ENCODE measurements at places on chromosomes 12 and 14.

GRCh38 chr12:62379026-62379722 is 87.5 kb upstream of the MON2 start:
- DNase-seq = no peak

DNA sequence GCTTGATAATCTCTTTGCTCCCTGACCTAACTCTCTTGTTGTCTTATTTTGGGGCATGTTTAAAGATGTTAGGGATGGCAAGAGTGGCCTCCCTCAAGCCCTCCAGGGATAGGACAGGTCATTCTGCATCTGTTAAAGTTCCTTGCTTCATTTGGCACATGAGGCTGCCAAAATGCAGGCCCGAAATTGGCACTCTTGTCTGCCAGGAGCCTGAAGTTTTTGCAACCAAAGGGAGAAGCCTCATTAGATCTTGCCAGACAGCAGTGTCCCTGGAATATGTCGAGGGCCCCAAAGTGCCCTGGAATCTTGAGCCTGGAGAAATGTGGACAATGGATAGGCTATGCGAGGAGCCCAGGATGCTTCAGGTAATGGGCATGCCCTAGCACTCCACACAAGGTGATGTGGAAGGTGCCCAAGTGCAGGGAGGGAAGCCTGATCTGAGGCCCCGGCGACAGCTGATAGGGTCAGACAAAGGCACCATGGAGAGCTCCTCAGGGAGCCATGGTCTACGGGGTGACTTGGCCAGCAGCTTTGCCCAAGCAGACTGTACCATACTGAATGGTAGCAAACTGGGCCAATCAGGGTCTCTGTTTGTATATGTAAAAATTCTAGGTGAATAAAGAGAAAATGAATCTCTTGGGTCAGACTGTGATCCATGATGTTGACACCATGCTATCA is 173.0 kb upstream of the WSCD2 start:
- DNase-seq = no peak

GRCh38 chr12:30977124-30977523 is 50.6 kb downstream of the TSPAN11 start:
- DNase-seq = no peak

DNA sequence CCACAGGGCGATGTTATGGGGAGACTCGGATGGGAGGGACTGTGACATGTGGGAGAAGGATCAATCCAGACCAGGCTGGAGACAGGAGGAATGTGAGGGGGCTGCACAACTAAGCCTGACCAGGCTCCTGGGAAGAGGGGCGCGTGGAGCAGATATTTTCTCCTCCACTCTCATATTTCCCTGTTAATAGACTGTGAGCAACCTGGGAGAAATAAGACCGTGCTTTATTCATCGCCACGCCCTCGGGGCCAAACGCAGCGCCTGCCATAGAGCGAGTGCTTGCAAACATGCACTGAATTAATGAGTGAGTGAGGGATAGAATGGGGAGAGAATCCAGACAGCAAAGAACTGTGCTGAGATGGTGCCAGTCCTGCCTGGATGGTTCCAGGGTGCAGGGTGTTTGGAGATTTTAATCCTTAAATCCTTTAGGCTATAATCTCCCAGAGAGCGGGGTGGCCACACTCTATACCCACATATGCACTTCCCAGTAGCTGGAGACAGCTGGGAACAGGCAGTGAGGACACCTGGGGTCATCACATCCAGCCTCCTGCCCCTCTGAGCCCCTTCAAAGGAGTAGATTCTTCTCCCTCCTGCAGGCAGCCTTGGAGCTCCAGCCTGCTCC is 13.6 kb upstream of the FAIM2 start:
- no peak for DNase-seq

- DNase-seq = no peak
Measured at GRCh38 chr12:26153421-26154154, 28.8 kb upstream of the BHLHE41 start.

GRCh38 chr12:130968611-130969010 is 14.9 kb downstream of the ADGRD1 start:
- DNase-seq = no peak

DNA sequence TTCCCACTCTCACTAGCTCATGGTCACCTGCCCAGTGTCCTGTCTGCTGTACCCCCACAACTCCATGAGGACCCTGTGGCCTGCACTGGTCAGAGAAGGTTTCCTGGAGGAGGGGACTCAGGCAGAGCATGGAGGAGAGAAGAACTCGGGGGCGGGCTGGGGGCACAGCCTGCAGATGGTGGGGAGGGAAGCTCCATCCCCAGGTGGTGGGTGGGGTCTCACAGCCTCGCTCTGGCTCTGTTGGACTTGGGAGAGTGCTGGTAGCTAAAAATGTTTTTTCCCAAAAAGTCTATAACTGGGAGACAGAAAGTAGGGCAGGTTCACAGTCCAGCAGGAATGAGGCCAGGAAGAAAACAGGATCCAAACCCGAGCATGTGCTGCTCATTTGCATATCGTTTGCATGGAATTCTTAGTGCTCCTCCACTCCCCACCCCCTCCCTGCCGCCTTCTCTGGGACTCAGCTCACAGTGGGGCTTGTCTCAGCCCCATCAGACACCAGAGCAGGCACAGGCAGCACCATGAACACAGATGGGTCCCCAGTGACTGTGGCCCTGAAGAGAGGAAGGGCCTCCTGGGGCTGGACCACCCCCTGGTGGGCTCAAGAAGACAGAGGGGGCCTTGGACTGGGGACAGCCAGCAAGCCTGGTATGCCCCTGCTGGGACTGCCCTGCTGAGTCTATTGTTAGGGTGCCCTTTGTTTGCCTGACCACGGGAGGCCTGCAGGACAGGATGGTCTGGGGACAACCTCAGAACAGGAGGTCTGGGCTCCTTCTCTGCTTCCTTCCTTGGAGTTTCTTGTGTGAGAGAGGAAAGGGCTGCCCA is 67.0 kb upstream of the SFSWAP start:
- DNase-seq = no peak

GRCh38 chr14:69240527-69241173 is 19.3 kb upstream of the GALNT16 start:
- DNase-seq = no peak

- no peak for DNase-seq
Measured at GRCh38 chr14:54108481-54109471, 152.2 kb upstream of the BMP4 start.

DNA sequence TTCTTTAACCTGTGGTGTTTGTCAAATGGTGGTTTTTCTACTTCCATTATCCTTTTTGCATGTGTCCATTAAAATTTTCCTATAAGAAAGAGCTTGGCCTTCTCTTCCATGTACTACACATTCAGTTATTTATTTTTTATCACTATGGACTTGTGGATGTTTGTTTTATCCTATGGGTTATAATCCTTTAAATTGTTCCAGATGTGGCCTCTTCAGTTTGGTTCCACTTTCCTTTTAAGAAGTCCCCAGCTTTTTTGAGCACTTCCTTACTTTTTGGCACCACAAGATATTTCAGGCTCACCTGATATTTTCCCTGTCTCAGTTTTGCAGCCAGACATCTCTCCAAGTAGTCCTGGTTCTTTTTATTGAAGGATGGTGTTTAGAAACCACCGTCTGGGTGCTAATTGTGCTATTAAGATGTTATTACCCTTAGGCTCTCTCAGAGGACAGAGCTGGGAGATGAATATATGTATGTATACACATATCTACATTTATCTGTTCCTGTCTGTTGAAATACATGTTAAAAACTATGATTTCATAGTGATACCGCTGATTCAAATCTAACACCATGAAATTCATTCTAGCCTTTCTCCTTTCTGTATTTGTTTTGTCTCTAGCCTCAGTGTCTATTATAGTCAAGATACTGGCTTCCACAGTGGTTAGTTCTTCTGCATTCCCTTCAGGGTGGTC is 408.5 kb upstream of the RGS6 start:
- no peak for DNase-seq

- DNase-seq = no peak
Measured at GRCh38 chr12:77124767-77125166, 59.4 kb upstream of the E2F7 start.

GRCh38 chr12:40192704-40193255 is 32.0 kb upstream of the LRRK2 start:
- DNase-seq = no peak

DNA sequence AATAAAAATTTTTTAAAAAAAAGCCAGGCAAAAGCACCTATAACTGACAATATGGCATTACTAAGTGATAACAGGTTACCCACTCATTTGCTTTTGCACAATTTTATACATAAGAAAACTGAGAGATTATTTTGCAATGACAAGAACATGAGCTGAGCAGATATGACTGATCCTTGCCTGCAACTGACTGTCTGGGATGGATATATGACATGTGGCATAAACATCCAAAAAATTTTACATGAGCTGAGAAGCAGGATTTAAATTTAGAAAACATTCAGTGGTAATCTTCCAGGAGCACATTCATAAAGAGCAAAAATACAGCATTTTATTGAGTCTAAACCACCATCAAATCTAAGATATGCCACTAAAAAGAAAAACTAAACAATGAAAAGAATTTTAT is 125.3 kb upstream of the TMEM233 start:
- DNase-seq = no peak

DNA sequence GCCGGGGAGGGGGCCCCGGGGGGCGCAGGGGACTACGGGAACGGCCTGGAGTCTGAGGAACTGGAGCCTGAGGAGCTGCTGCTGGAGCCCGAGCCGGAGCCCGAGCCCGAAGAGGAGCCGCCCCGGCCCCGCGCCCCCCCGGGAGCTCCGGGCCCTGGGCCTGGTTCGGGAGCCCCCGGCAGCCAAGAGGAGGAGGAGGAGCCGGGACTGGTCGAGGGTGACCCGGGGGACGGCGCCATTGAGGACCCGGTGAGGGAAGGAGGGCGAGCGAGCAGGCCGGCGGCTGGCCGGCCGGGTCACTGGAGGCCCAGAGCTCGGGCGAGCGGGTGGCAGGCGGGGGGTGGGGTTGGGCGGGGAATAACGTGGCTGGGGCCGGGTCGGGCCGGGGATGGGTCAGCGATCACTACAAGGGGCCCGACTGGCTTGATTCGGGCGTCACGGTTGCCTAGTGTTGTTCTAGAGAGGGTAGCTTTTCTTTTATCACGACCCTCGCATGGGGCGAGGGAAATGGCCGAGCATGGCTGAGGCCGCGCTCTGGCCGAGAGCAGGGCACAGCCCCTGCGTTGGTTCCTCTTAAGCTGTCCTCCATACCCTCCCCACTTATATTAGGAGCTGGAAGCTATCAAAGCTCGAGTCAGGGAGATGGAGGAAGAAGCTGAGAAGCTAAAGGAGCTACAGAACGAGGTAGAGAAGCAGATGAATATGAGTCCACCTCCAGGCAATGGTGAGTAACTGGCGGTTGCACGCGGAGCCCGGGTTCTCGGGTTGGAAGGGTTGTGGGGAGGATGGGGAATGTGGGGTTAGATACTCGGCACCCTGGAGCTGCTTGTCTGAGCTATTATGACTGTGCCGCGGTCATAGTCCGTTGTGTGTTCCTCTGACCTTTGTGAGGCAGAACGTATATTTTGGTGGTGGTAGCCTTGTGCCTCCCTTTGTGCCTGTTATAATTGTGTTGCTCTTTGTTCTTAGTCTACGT is 603 bp downstream of the PABPN1 start:
- DNase-seq = peak; percentile 74

GRCh38 chr14:37709419-37710195 is 114.2 kb downstream of the TTC6 start:
- no peak for DNase-seq

DNA sequence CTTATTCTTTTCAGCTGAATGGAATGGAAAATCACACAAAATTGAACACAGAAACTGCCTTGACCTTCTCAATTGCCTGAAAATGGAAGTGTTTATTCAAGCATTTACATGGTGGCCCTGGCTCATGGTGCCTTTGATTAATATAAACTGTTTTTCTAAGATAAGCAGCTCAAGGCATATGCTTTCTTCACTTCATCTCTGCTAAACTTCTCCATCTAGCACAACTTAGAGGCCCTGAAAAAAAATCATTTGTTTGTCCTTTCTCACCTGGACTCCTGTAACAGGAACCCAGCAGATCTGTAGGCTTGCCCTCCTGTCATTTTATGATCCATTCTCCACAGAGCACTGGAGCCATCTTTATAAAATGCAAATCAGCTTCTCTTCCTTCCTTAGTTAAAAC is 117.5 kb upstream of the KRR1 start:
- DNase-seq = no peak

DNA sequence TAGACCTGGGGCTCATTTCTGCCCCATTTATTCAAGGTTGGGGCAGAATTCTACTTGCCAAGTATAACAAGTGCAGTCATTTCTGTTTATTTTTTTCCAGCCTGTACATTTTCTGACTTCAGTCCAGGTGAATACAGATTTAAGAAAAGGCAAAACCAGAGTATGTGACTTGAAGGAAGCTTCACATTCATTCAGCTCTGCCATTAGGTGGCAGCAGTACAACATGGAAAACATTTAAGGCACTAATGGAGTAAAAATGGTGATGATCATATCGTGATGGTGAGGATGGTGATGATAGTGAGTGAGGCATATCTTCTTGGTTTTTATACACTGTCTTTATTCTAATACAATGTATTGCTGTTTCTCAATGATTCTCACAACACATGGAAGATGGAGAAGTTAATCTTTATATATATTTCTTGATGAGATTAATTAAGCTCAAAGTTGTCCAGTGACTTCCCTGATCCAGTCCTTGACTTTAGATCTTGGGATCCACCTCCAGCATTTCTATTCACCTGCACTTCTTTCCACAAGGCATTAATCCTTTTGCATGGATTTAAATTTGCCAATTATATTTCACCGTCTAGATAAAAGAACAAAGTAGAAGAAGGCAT is 176.7 kb upstream of the SEL1L start:
- DNase-seq = peak; percentile 8

Measured in SK-N-SH (cell line).